Globus pallidus (tissue), 1 donor: ENCODE measurements at places on chromosomes 12 and 14.
A peak's percentile ranks its signal among the peaks of the same experiment; 100 is the strongest.

- DNase-seq: peak; percentile 13
These were observed 270.1 kb upstream of the PRICKLE1 start for GRCh38 chr12:42859612-42860011.

DNA sequence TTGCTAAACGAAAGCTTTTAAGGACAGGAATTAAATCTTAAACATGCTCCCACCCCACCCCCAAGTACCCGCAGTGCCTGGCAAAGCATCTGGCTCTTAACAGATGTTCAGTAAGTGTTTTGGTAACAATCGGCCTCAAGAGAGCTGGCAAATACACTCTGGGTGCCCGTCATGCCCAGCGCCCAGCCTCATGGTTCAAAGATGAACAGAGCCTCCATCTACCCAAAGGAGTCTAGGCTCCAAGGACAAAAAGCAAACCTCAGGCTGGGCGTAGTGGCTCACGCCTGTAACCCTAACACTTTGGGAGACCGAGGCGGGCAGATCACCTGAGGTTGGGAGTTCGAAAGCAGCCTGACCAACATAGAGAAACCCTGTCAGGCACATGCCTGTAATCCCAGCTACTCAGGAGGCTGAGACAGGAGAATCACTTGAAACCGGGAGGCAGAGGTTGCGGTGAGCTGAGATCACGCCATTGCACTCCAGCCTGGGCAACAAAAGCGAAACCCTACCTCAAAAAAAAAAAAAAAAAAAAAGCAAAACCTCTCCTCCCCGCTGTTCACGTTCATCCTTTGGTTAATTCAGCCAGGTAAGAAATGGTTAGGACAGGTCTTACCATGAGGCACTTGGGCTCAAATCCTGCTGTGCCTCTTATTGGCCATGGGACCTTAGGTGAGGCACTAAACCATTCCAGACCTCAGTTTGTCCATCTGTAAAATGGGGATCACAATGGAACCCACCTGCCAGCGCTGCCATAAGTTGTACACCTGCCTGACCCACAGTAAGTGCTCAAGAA, 151.3 kb downstream of the BCL11B start:
- DNase-seq: no peak

- no peak for DNase-seq
These were observed 333.7 kb upstream of the OR4E1 start for GRCh38 chr14:22007363-22007762.

DNA sequence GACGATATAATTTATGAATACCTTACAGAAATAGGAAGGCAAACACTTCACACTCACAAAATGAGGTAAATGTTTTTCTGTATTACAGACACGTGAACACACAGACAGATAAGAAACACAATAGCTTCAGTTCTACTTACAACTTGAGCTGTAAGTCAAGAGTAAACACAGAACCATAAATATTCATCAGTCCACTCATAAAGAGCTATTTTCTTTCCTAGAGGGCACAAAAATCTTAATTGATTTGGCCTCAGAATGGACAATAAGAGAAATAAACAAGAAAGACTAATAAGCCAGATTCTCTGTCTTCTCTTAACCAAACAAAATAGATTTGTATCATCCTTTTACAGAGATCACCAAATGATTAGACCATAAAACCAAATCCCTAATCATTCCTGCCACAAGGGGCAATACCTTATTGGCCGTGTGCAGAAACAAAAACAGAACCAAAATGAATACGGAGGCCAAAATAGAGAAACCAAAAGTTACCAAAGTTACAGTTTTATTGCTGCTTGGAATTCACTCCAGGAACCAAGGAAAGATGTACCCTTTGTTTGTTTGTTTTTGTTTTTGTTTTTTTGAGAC, 38.1 kb upstream of the GARIN2 start:
- DNase-seq: peak; percentile 54

DNA sequence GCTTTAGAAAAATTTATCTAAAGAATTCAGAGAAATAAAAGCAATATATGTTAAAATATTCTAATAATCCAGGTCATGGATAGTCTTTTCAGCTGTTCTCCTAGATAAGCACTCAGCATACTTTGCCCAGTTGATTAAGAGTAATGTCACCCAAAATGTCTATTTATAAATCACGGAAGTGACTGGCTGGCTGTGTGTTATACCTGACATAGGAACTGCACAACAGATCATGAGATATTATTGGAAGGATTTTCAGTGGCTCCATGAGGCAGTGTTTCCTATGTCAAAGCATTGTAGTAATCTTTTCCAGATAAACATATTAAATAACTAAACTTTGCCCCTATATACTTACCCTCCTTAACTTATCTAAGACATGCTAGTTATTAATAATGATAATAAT, 128.8 kb downstream of the ITPR2 start:
- no peak for DNase-seq

GRCh38 chr12:51320695-51321320, 3.2 kb downstream of the BIN2 start:
- no peak for DNase-seq

GRCh38 chr12:108622421-108622820, 11.3 kb downstream of the SELPLG start:
- DNase-seq: no peak

DNA sequence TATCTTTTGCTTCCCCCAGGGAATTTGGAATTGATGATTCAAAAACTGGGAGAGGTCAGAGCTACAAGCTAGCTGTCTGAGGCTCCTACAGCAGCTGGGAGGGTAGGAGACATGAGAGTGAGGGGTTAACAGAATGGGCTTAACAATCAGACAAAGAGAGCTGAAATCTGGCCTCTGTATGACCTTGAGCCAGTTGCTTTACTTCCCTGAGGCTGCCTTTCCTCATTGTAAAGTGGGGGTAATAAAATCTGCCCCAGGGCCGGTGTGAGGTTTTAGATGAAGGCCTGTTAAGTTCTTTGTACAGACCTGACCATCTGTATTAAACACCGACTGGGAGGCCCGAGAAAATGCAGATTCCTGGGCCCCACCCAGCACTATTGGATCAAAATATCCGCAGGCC, 164.3 kb upstream of the NOS1 start:
- no peak for DNase-seq

GRCh38 chr14:99687284-99688209, 3.4 kb downstream of the CYP46A1 start:
- DNase-seq: no peak

DNA sequence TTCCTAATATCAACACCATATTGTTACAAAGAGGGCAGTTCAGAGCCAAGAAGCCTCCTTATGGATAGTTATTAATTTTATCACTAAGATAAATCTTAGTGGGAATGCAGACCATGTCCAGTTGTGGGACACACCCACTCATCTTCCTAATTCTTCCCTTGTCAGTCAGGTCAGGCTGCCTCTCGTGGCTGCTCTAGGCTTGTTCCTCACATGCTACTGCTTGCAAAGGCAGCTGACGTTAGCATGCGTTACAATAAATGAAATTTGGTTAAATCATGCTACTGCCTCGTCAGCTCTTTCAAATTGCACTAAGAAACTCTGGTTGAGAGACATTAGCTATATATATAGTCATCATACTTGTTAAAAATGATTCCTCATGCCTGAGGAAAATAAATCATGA, 108.4 kb downstream of the CAND1 start:
- no peak for DNase-seq

GRCh38 chr14:105068818-105069217, 3.6 kb upstream of the GPR132 start:
- no peak for DNase-seq

GRCh38 chr12:86613311-86613710, 357.1 kb upstream of the MGAT4C start:
- DNase-seq: no peak

DNA sequence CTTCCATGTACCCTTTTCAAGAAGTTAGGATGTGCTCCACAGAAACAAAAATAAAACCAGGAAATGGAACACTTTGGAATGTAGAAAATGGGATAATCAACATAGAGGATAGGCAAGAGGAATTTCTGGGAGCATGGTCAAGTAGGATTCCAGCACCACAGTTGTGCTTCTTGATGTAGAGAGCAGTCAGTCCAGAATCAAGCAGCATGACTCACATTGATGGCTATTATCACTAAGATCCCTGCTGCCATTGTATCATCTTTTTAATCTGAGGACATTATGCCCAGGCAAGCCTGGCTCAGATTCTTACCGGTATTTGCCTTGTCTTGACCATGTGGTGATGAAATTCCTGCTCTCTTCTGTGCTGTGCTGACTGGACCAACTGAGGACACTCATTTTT, 5.7 kb downstream of the ETFRF1 start:
- DNase-seq: no peak

DNA sequence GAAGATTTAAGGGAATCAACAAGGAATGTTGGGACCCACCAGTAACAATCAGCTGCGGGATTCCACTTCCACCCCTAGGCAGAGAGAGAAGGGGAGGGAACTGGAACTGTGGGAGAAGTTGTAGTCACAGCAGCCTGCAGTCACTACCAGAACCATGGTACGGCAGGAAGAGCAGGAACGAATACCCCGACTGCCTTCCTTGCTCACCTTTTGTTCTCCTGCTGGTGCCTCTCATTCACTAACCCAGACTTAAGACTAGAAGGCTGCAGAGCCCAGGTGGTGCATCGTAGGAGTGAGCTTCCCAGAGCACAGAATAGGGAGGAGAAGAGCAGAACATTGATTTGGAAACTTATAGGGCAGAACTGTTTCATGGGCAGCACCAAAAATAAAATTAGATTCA, 154.2 kb downstream of the DYRK2 start:
- no peak for DNase-seq

DNA sequence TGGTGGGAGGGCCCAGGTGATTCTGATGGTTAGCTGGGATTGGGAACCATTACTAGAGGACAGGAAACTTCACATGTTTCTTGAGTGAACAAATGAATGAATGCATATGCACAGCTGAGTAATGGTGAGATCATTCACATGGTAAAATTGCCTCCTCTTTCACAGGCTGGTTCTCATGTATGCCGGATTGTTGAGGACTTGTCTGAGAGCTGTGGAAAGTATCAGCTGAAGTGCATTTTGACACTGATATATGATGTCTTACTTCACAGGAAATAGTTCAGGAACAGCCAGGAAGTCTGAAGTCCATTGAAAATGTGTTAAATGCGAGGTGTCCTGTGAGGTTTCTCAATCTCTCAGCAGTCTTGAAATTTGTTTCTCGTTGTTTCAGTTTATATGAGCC, 77.6 kb upstream of the DACT1 start:
- no peak for DNase-seq

GRCh38 chr12:25058012-25058411, 109.1 kb upstream of the BCAT1 start:
- DNase-seq: no peak

GRCh38 chr12:23760495-23760894, 189.0 kb downstream of the SOX5 start:
- peak; percentile 16 for DNase-seq

- DNase-seq: no peak
These were observed 3.1 kb downstream of the C14orf39 start for GRCh38 chr14:60482743-60483142.

DNA sequence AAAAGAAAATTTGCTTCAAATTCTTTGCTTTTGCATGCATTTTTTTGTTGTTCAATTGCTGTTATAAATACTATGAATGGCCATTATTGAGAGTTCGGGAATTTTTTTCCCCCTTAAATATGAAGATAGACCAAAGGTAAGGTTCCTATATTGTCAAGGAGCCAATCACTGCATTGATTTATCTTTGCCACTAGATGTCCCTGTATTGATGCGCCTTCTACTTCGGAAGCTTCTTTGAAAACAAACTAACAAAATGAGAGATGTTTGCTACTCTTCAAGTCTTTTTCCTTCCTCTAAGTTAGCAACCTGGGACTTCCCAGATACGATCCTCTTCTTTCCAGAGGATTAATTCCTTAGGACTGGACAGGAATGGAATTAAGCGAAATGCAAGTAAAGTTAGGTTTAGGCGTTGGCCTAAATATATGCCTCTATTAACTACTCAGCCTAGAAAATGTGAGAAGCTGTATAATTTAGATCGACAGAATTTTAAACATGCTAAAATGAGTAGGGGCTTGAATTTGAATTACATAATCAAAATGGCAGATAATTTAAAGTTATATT, 318.1 kb downstream of the AEBP2 start:
- peak; percentile 3 for DNase-seq
